ENCODE measurements at places on chromosomes 5 and 9.
A peak's percentile ranks its signal among the peaks of the same experiment; 100 is the strongest.

DNA sequence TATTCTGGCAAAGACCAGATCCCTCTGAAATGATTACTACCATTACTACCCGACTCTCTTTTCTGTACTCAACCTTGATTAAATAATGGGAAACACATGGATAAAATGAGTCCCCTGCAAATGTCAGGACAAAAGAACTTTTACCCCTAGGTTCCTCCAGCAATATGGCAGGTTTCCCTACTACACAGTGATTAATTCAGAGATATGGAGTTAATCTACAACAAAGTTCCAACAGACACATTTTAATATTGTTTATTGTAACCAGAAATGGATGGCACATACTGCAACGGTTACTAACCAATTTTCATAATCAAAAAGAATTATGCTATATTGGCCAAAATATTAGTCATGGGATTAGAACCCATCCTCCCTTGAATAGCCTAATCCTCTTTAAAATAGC lies 294.8 kb downstream of the ATPSCKMT start:
- no peak for DNase-seq

DNA sequence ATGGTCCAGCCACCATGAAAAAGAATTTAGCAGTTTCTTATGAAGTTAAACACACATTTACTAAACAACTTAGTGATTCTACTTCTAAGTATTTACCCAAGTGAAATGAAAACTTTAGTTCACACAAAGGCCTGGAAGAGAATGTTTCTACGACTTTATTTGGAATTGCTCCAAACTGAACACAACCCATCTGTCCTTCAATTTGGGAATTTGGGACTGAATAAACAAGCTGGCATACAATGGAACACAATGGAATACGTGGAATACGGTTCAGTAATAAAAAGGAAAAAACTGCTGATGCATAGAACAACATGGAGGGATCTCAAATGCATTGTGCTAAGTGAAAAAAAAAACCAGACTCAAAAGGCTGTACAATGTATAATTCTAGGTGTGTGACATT lies 44.6 kb upstream of the BASP1 start:
- DNase-seq, result no peak

- DNase-seq, result no peak
These were observed 14.8 kb downstream of the RASEF start for GRCh38 chr9:83047839-83048775.

GRCh38 chr9:83920469-83920926 lies 734 bp downstream of the KIF27 start:
- no peak for DNase-seq

DNA sequence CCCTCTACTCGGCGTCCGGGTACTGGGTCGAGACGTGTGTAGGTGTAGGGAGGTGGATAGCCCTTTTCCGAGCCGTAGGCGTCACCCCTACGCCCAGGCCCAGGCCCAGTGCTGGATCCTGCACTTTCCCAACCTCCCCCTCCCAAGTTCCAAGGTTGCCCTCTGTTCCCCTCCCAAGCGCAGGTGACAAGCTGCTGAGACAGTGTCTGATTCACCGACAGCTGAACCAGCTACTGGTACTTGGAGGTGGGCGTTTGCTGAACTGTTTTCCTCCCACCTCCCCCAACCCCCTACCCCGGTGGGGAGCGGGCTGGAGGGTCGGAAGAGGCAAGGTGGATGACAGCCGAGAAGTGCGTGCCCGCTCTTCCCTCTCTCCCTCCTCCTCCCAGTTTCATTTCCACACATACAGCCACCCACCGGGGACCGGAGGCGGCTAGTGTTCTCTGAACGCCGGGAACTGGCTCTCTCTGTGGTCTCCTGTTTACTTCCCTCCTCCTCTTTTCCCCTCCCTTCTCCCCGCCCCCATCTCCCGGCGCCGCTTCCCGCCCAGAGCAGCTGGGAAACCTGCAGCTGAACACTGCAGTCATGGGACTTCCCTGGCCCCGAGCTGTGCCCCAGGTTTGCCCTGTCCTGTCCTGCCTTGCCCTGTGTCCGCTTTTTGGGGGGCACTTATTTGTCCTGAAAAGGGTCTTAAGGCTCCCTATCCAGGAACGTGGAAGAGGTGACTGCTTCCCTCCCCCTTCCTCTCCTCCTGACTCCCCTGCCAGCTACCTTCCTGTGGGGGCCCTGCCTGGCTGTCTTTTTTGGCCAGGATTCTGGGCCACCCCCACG lies 6.2 kb upstream of the KLF9 start:
- peak; percentile 65 for DNase-seq

- no peak for DNase-seq
These were observed 53.4 kb upstream of the SNAPC3 start for GRCh38 chr9:15369238-15369637.

GRCh38 chr5:153753645-153754432 lies 263.4 kb downstream of the GRIA1 start:
- no peak for DNase-seq

DNA sequence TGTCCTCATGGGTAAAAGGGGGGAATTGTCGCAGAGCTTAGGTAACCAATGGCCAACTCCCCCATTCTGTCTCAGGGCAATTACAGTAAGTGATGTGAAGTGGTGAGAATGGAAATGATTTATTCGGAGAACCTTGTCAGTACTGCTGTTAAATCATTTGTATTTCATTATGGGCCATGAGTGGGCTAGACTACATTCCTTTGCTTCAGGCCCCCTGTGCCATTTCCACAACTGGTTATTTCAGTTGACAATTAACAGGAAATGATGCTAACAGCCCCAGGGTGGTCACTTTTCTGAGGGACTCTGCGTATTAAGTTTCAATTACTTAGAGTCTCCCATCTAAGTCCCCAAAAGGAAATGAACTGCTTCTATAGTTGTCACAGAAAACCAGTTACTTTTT lies 653.7 kb downstream of the CCDC171 start:
- DNase-seq, result no peak

DNA sequence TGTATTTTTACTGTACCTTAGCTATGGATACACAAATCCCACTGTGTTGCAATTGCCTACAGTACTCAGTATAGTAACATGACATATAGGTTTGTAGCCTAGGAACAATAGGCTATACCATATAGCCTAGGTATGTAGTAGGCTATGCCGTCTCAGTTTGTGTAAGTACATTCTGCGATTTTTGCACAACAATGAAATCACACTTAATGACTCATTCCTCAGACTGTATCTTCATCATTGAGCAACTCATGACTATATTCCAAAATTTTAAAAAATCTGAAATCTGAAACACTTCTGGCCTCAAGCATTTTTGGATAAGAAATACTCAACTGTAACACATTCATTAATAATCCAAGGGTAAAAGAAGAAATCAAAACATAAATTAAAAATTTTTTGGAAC lies 666.8 kb upstream of the GRAMD2B start:
- no peak for DNase-seq

DNA sequence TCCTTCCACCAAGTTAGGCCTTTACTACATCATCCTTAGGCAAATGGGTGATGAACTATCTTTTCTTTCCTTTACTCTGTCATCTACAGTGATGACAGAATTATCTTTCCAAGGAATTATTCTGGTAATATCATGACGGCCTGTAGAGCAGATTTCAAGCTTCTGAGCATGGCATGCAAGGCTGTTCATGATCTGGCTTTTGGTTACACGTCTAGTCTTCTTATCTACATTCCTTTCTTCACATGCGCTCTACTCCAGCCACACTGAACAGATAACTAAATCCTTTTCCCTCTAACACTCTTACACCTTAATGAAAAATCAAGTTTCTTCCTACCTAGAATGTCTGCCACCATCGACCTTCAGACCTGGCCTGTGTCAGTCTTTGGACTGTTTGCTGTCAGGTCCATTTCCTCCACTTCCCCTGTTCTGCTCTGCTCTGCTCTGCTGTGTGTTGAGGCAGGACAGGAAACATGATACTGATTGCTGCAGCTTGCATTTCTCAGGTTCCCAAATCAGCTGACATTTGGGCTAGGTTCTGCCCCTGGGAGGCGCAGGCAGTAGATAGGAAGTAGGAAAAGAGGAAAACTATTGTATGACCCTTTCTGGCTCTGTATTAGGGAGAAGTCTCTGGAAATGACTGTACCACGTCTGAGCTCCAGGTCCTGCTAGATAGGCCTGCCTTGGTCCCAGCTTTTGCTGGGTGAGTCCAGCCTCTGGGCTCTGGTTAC lies 4.2 kb downstream of the SCGB3A2 start:
- DNase-seq, result no peak

GRCh38 chr9:13990994-13991393 lies 322.9 kb downstream of the NFIB start:
- DNase-seq, result no peak

- DNase-seq, result no peak
These were observed 375.7 kb upstream of the TUSC1 start for GRCh38 chr9:26053954-26054353.

DNA sequence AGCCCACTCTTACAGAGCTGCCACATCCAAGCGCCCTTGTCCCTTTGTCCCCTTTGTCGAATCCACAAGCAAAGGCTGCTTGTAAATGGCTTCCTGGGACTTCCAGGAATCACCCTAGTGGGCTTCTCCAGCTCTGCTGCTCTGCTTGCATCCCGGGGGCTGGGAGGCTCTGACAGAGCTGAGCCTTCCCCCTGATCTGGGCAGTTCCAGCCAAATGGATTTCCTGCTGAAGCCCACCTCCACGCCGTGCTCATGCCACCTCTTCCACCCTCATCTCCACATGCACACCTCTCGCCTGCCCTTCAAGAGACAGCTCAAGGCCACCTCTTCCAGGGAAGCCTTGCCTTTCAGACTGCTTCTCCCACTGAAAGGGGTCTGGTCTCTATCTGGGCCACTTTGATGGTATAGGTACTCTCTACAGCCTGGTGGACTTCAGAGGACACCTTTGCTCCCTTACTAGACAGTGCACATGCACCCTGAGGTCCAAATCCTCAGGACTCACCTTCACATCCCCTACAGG lies 106.2 kb downstream of the LHFPL2 start:
- no peak for DNase-seq

DNA sequence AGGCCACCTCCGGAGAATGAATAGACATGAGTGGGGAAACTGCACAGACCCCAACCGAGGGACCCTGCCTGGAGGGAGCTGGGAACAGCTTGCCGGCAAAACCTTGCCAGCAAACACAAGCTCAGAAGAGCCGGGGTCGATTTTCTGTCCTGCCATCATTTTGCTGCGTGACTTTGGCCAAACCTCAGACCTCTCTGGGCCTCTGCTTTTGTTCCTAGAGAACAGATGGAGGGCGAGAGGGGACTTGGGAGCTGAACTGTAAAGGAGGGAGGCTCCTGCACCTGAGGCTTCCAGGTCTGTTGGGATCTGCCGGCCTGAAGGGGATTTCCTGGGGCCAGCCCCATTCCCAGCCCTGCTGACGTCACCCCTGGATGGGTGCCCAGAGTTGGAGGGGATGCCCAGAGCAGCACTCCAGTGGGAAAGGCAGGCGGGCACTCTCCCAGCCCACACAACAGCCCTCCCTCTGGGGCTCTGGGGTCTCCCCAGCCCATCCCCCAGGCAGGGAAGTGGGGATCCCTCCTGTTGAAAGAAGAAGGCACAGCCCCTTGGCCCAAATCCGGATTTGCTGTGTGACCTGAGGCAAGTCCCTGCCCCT lies 40.4 kb upstream of the SYNPO start:
- no peak for DNase-seq

DNA sequence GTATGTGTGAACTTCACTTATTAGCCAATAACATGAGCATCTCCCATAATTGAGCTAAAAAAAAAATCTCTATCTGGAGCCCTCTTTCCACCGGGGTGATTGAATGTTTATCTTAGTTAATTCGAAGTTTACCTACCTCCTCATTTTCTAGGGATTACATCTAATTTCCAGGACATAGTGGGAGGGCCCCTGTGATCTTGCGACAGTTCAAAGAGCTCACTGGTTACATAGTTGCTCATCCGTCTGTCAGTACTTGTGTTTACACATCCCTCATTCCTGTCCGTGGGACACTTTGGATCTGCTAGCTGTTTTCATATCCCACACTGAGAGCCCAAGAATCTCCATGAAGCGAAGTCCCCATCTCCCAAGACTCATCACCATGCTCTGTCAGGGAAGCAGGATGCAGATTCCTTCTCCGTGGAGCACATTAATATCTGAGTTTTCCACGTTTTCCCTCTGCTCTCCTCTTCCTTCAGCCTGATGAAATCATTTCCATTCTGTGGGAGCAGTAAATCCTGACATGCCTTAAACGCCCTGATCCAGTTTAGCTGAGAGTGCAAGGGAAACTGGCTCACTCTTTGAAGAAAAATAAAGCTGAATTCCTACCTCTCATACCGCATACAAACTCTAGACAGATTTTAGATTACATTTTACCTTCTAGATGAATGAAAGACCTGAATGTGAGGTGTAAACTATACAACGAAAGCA lies 10.2 kb upstream of the SFXN1 start:
- DNase-seq, result no peak
